ENCODE measurements at places on chromosomes 6 and 20.

DNA sequence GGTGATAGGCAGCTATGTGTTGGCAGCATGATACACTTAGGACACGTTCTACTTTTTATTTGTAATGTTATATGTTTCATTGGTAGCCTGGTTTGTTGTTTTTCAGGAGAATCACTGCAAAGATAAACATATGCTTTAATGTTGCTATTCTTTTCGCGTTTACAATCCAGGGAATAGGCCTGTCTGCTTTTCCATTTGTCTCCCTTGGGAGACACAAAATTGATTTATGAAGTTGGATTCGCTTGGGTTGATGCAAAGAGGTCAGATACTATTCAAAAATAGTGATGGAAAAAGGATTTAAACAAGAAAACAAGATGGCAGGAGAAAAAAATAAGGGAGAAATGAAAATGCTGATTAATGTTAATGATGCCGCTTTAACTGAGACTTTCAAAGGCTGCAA lies 179.5 kb upstream of the SOX4 start:
- DNase-seq = no peak

GRCh38 chr6:34447910-34448309 lies 18.0 kb upstream of the PACSIN1 start:
- no peak for DNase-seq

DNA sequence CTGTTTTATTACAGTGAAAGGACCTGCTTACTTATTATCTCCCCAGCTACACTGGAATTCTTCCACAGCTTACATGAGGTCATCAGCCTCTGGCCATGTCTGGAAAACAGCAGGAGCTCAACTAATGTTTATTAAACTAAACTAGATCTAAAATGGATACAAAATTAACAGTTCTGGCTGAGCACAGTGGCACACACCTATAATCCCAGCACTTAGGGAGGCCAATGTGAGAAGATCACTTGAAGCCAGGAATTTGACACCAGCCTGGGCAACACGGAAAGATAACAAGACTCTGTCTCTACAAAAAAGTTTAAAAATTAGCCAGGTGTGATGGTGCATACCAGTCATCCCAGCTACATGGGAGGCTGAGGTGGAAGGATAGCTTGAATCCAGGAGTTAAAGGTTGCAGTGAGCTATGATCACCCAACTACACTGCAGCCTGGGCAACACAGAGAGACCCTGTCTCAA lies 220.8 kb upstream of the MARCKS start:
- DNase-seq = no peak

DNA sequence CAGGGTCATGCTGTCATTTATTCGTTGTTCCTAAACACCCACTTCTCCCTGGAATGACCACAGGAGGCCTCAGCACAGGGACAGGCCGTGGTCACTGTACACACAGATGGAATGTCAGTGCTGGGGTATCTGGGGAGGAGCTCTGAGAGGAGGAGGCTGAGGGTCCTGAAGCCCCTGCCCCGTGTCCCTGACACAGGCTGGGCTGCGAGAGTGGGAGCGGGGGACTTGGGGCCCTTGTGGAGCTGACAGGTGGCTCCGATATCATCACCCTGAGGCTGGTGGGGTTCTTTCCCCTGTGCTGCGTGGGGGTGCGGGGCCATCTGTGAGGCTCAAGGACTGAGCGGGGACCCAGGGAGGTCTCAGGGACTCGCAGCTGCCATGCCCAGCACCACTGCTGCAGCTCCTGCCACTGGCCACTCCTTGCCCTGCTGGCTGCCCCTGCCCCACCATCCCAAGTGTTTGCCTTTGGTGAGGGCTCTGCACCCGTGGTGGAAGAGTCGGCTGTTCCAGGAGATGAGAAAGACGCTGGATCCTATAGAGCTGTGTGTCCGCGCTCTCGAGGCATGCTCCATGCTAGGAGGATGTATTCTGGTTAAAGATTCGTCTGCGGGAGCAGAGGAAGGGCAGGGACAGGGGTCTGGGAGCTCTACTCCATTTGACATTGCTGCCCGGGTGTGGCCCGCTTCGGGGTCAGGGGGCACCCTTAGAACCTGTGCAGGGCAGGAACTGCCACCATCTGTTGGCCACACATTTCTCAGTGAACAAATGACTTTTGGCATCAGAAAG lies 18.9 kb downstream of the NPEPL1 start:
- no peak for DNase-seq

Data from NCI-H1105 treated with DMSO at 0.1 percent for 48 hours (cell line).